ENCODE measurements at places on chromosomes 7 and 10.

DNA sequence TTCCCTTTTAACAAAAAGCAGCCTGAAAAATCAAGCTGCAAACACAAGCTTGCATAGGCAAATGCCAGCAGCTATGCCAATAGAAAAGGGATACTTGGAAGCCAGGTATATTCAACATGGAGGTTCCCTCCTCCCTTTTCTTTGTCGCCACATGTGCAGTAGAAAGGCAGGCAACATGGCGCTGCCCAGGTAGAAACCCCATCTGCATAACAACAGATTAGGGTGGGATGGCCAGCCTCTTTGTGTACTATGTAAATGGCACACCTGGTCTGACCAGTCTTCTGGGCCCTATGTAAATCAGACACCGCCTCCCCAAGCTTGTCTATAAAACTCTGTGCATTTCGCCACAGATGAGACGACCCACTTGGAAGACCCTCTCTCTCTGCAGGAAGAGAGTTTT is 58.1 kb downstream of the CCDC3 start:
- no peak for DNase-seq

- DNase-seq = no peak
These were observed 116.2 kb upstream of the GPR26 start for GRCh38 chr10:123549761-123550454.

GRCh38 chr7:99860281-99861127 is 16.3 kb downstream of the OR2AE1 start:
- no peak for DNase-seq

DNA sequence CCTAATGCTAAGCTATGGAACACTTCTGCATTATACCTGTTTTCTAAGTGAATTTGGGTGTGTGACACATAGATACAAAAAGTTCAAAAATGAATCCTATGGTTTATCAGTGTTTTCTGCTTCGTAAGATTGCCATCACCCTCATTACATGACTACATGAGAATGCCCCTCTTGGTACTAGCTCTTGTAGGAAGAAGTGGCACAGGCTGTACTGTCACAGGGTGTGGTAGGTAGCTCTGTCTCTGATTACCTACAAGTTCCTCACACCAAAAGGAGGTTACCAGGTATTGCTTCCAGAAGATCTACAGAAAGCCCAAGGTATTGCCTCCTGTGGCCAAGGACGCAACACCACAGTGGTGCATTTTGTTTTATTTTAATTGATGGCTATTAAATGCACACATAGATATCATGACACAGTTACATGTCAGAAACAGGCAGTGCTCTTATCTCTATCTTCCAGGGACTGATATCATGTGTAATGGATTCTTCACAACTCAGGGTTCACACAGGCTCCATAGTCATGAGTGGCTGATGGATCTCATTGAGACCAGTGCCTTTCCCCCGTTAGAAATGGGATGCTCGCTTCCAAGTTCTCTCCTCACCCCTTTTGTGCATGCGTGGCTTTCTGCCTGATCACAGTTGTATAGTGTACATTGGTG is 6.6 kb downstream of the OPTN start:
- no peak for DNase-seq

DNA sequence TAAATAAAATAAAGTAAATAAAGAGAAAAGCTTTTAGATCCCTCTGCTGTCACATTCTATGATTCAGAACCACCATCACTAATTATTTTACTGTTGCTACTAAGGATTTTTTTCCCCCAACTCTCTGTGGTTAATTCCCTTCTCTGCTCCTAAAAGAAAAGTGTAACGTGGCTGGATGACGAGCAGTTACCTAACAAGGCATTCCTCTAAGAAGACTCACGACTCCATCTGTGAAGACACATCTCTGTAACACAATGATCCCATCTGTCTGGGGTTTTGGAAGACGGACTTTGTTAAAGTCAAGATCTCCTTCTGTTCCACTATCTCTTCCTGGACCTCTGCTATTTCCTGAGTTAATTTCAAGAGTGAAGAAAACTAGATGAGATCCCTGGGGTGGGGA is 179.9 kb downstream of the SFMBT2 start:
- DNase-seq = no peak

- DNase-seq = peak; percentile 81
These were observed 2.4 kb downstream of the H2AZ2 start for GRCh38 chr7:44845451-44845850.

GRCh38 chr7:48087349-48087748 is 1.7 kb upstream of the UPP1 start:
- DNase-seq = peak; percentile 86

- DNase-seq = no peak
These were observed 167.7 kb upstream of the PLXNA4 start for GRCh38 chr7:132743974-132744373.

DNA sequence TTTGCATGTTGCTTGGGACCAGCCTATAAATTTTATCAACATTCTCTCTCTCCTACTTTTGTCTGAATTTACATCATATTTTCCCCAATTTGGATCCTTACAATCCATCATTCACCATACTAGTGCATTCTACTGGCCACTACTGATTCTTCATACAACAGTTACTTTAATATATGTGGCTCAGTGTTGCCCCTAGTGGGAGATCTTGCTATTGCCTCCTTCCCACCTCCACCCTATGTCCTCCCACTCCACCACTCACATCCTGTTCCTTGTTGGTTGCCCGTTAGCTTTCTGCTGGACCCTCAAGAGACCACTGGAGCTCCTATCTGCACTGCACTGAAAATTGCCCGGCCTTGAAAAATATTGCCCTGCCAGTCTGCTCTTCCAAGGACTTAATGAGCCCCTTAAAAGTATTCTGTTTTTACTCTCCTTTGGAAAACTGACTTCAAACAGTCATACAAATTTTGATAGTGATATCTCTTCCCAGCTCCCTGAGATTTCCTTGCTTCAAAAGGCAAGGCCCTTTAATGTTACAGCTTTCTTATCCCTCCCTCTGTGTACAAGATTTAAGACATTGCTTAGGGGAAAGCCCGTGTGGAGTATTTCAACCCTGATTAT is 243.2 kb upstream of the TMEM229A start:
- DNase-seq = peak; percentile 2

- no peak for DNase-seq
These were observed 37.0 kb downstream of the FAM20C start for GRCh38 chr7:229184-229964.

DNA sequence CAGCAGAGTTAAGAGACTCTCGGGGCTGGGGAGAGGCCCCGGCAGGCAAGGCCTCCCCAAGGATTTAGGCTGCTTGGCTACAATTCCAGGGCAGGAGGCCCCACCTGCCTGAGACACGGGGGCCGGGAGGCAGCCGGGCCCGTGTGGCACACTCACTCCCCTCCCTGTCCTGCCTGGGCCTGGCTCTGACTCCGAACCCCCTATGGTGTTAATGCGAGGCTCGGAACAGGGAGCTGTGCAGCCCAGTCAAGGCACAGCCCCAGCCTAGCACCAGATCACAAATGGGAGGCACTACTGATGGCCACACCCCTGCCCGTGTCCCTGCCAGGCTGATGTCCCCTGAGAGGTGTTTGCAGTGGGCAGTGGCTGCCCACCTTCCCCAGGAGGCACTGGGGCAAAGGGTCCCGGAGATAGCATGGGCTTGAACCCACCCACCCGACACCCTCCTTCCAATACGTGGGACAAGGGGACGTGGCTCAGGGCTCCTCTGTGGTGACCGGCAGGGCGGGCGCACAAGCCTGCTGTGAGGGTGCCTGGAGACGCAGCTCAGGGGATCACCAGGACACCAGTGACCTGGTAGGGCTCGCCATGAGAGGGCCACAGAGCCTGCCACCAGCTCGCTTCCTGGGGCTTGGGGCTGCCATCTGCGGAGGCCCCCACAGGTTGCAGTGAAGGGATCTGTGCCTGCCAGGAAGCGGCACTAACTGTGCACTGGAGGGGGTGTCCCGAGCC is 37.0 kb downstream of the DPYSL4 start:
- no peak for DNase-seq

DNA sequence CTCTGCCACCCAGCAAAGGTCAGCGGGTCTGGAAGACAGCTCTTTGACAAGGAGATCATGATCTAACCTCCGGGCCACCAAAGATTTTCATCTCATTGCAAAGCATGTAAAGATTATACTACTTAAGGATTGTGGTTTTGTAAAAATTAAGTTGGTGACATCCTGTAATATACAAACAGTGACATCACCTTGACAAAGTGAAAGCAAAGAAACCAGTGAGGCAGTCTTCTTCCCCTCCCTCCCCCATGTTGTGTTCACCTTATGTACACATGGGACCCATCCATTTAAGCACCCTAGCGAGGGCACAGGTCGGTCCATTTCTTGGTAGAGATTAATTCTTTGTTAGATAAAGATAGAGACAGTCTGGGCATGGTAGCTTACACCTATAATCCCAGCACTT is 3.9 kb downstream of the MDH2 start:
- no peak for DNase-seq

DNA sequence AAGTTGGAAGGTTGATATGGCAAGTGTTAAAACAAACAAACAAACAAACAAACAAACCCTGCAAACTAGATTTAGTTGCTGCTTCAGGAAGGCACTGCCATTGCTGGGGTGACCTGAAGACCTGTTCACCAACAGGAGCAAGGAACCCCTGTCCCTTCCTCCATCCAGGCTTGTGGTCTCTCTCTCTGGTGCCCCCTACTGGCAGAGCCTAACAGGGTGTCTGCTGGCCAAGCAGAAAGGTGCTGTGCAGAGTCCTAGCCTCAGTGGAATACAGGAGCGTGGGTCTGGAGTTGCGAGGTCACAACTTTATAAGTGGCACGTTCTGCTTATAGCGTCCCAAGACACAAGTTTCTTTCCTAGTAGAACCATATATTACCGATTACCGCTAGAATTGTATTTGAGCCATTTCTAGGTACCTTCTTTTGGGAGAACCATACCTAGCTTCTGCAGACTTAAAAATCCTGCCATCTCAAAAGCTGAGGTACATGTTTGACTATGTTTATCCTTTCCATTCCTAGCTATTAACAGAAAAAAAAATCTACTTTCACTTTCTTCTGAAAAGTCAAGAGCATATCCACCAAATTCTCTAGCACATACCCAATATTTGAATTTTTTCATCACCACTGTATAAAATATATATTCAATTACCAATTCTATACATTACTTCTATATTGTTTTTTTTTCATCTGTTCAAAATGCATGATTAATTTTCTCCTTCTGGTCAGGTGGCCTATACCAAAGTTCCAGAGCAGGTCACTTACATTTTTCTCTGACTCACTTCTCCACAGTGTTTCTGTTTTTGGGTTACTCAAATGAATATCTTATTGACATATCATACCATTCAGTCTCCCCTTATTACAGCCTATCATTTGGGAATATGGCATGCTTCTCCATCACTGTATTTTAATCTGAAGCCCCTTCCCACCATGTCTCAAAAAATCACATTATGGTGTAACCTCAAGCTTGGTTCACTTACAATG is 29.1 kb upstream of the CALD1 start:
- peak; percentile 73 for DNase-seq

DNA sequence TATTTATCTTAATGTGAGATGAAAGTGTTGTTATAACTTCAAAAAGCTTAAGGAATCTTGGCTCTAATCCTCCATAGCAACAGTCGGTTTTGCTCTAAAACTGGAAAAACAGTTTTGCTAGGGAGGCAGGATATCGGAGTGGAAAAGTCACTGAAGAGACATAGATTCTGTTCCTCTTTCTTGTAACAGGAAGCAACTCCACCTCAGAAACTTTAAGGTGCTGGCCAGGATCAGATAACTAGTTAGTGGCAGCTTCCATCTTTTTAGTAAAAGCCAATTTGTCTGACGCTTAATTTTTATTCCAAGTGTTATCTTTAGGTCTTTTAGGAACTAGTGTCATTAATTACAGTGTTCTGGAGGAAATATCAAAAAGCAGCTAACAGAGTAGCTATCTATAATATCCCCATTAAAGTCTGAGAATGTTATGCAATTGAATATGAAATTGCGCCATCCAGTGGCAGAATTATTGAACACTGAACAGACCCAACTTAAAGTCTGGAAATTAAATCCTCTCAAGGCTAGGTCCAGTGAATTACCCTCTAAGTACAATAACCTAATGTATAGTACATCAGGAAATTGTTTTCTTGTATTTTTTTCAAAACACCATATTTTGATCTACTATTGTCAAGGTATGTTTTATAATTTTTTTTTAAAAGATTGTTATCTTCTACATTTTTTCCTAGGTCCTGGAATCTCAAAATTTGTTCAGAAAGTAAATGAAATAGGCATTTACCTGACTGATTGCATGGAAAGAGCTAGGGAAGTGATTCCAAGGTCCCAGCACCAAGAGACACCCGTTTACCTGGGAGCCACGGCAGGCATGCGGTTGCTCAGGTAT is 65.9 kb upstream of the CC2D2B start:
- peak; percentile 79 for DNase-seq

DNA sequence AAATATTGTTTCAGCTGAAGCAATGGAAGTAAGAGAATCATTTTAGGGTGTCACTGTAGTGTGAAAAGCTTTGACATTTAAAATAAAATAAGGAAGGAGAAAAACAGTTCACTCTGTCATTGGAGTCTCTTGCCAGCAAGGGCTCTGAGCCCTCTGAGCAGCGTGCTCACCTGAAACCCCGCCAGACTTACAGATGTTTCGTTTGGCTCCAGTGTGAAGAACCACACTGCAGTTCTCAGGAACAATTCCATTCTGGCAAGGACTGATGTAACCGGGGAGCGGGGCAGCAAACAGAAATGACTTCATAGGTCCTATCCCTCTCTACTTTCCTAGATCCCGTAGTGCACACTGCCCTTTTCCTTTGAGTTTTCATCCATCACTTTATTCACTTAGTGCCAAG is 164.3 kb downstream of the CELF2 start:
- DNase-seq = no peak

DNA sequence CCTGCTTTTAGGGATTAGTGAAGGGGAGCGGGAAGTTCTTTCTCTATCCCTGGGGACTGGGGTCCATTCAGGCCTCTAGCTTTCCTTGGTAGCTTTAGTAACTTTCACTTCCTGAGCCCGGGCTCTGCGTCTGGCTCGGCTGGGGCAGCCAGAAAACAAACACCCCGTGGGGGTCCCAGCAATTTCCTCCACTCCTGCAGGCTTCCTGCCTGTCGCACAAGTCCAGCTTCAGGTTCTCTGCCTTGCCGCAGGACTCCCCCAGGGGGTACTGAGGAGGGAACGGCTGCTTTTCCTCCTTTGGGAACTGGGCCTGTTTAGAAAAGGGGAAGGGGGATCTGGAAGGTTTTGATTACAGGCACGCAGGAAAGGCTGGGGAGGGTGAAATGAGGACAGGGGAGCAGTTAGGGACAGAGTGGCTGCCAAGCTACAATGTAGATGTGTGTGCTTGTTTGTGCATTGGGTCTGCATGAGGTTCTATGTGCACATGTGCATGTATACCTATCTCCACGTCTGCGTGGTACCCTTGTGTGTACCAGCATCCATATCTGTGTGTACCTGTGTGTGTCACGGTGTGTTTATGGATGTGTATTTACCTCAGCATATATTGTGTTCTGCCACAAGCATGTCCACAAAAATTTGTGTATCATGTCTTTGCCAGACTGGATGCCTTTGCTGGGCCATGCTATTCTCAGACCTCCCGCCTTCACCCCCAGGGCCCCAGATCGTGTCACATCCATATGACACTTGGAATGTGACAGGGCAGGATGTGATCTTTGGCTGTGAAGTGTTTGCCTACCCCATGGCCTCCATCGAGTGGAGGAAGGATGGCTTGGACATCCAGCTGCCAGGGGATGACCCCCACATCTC is 2.0 kb downstream of the KAZALD1 start:
- DNase-seq = no peak

Measured in suppressor macrophage treated with lipopolysaccharide for 4 hours (primary cell).